Renal cortex interstitium (tissue), 15 donors: ENCODE measurements at places on chromosomes 12 and 14.
A peak's percentile ranks its signal among the peaks of the same experiment; 100 is the strongest.

DNA sequence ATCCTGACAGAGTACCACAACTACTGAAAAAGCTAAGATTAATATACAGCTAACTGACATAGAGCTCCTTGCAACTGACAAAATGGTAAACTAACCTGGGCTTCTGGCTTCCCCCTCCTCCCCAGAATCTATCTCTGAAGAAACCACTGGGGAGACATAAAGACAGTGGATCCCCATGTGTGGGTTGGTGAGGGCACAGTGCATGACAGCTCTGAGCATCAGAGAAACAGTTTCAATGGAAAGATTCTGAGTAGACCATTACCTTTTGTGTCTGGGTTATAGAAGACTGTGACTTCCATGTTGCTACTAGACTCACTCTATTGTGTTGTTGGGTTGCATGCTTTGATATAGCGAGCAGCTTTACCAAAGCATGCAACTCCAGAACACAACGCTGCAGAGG lies 247.4 kb downstream of the EFCAB11 start:
- no peak for DNase-seq

GRCh38 chr14:77442196-77442595 lies 15.2 kb downstream of the VIPAS39 start:
- no peak for DNase-seq

DNA sequence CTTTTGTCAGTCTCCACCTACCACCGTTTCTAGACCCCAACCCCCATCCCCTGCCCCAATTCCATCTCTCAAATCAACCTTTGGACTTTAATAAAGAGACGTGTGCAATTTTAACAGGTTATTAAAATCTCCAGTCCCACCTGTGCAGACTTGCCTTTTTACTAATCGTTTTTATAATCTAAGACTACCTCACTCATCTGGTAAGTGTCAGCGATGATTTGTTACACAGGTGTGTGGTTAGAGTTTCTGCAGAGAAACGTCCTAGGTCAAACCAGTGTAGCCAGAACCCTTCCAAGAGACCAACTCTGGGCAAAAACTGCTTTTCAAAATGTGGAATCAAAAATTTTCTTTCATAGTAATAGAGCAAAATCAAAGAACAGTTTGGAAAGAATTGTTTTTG lies 60.4 kb upstream of the PELI2 start:
- DNase-seq, result no peak

GRCh38 chr14:22748631-22749068 lies 17.8 kb upstream of the OXA1L start:
- no peak for DNase-seq

DNA sequence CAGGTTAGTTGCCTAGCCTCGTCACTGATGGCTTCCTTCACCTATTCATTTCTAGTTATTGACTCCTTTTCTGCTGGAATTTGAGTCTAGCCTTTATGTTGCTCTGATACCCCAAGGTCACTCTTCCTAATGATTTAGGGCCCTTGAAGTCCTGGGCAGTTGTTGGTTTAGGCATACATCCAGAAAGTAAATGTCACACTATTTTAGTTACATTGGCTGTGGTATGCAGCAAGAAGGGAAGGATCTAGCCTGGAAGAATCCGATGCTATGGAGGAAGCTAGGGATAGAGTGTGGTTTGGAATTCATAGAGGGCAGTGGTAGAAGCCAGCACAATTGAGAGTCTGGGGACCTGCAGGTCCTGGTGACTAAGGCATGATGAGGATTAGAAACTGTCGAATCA lies 38.0 kb downstream of the RGS6 start:
- no peak for DNase-seq

DNA sequence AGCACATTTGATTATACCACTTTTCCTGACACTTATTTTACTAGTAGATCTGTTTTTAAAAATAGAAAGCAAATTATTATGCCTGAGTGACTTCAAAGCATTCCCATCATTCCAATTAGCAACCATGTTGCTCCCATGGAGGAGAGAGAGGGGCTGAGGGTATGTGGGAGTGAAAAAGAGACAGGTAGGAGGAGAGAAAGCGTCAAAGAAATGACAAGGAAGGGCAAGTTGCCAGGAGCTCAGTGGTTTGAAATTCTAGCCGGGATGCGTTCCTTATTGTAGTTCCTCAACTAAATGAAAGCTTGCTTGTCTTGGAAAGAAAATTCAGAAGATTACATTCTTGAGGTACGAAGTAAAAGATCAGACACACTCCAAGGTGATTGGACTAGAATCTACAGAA lies 92.4 kb upstream of the PKP2 start:
- DNase-seq, result no peak

- no peak for DNase-seq
Measured at GRCh38 chr14:61188196-61188595, 92.9 kb downstream of the TMEM30B start.

DNA sequence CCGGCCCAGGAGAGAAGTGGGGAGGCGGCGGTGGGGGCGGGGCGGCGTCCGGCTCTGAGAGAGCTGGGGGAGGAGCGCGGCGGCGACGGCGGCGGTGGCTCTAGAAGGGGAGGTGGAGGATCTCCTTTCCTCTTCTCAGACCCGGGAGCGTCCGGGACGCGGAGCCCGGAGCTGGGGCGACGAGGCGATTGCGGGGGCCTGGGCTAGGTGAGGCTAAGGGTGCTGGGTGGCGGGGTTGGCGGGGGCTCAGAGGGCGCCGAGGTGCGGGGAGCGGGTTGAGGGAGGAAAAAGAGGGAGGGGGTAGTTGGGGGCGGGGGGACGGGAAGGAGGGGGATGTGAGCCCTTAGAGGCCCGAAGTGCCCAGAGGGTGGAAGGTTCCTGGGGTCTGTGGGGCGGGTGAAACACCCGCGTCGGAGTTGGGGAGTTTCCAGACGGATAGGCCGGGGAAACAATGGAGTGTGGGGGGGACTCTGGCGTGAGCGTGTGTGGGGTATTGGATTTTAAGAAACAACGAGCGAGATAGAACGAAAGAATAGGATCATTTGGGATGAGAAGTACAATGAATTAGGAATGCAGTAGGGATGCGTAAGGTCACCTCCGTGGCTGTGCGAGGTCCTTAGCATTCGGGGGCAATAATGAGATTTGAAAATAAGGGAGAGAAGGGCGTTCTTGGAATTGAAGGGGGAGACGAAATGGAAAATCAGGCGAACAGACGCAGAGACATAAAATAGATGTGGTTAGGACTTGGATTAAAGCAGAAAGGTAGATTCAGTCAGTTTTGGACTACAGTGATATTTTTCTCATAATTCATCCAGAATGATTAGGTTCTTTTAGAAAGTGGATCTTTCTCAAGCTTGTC lies at the start of gene SPATS2:
TSS of gene SPATS2 (plus strand) at position 82 of the 859 bp plus-strand sequence. CDS start 93,551 bp downstream, outside the sequence.
- no peak for DNase-seq

- no peak for DNase-seq
Measured at GRCh38 chr12:1435456-1435855, 158.9 kb downstream of the FBXL14 start.

DNA sequence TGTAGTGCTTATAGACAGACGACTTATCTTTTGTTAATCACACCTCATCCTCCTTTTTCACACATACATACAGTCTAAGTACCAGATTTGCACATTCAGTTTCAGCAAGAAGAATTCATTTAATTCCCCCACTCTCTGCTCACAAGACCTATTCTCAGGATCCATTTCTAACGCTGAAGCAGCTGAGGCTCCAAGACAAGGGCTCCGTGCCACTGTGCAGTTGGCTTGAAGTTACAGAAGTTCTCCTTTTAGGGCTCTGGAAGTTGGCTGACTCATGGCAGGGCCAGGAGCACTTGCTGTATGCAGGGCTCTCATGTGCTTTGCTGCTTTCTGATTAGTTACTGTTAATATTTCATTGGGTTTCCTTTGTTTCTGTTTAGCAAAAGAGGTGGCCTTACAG lies 1566.9 kb upstream of the TMEM132C start:
- no peak for DNase-seq

DNA sequence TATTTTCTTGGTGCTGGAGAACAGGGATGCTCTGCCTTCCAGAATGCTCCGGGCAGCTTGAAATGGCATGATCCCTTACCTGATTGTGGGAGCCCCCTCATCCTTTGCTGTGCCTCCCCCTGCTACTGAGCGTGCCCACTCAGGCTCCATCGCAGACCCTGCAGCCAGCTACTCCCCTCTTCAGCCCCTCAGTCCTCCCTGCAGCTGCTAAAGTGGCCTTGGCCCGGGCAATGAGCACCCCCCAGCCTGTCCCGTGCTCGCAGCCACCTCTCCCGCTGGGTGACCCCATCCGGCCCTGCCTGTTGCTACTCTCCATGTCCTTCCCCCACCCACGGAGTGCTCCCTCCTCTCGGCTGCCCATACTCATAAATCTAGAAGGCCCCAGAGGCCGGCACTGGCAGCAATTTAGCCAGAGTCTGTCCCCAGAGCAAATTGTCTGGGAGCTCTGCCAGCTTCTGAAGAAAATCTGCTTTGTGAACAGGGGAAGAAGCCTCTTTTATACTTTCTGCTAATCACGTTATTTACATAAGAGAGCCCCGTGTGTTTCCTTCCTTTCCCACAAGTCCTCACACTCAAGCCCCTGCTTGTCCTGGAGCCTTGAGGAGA lies 143.7 kb upstream of the FRMD6 start:
- DNase-seq, result peak; percentile 37

DNA sequence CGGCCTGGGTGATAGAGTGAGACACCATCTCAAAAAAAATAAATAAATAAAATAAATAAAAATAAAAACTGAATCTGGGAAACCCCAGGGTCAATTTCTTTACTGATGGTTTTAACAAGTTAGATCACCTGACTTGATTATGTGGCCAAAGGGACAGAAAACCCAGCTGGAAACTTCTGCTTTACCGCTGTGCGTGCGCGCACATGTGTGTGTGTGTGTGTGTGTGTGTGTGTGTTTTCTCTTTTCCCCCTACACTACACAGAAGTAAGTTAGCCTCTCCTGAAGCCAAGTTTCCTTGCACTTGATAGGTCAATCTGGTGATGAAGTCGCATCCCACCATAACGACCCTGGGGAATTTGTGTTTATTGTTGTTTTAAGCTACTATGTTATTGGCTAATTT lies 105.3 kb upstream of the AMN1 start:
- no peak for DNase-seq

- DNase-seq, result no peak
Measured at GRCh38 chr14:72549854-72550253, 344.0 kb downstream of the DPF3 start.

- DNase-seq, result no peak
Measured at GRCh38 chr12:10075451-10075850, 23.3 kb downstream of the CLEC1A start.

DNA sequence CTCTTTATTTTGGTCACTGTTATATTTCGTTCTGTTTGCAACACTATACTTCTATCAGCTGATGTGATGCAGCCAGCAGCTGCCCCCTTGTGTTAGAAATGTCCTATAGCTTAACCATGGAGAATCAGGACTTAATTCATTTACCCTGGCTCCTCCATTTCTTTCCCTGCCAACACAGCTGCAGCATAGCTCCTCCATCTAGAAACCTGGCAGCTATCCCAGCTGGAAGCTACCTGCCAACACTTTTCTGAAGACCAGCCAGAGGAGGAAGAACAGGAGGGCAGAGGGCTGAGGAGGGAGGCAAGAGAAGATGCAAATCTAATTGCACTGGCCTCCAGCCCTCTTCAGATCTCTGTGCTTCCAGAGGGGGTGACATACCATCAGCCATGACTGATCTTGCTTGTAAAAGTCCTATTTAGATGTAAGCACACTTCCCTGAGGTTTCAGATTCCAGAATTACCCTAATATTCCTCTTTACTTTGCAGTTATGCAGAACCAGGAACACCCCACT lies 156.8 kb upstream of the TMEM260 start:
- peak; percentile 45 for DNase-seq

DNA sequence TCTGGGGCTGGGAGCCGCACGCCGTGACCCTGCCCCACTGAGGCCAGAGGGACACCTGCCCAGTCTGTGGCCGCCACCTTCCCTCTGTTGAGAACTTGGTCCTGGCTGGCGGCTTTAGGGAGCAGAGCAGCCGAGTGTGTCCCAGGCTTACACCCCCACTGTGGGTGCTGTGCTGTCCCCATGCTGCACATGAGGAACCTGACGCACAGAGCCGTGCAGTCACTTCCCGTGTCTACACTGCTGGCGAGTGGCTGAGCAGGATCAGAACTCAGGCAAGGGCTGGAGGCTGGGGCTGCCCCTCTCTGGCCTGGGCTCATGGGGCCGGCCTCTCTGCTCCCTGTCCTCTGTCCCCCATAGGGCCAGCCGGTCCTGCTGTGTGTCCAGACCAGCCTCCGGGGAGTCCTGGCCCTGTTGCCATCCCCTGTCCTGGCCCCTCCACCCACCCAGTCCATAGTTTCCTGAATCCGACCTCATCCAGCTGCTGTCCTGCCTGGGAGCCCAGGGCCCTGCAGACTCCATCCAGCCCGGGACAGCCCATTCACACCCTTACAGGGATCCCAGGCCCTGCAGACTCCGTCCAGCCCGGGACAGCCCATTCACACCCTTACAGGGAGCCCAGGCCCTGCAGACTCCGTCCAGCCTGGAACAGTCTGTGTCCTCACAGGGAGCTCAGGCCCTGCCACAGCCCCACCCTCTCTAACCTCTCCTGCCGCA lies 10.3 kb downstream of the FBRSL1 start:
- DNase-seq, result no peak

DNA sequence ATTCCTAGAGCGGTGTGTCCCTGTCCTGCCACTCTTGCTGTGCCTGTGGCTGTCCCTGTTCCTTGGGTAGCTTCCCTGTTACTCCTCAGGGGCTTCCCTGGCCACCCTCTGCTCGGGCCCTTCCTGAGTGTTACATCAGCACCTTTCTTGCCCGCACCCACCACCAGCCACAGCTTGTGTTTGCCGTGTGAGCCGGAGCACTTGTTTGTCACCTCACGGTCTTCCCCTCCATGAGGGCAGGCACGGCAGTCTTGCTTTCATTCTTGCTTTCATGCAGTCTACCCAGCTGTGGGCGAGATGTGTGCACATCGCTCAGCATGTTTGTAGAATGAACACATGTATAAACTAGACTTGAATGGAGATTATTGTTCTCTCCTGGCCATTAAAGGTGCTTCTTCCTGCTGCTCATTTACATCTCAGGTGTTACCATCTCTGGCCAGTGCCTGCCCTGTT lies 42.0 kb downstream of the TRAF3 start:
- no peak for DNase-seq

- no peak for DNase-seq
Measured at GRCh38 chr14:90487031-90487430, 90.2 kb downstream of the CALM1 start.

GRCh38 chr14:72369106-72369505 lies 436.9 kb downstream of the RGS6 start:
- DNase-seq, result no peak

DNA sequence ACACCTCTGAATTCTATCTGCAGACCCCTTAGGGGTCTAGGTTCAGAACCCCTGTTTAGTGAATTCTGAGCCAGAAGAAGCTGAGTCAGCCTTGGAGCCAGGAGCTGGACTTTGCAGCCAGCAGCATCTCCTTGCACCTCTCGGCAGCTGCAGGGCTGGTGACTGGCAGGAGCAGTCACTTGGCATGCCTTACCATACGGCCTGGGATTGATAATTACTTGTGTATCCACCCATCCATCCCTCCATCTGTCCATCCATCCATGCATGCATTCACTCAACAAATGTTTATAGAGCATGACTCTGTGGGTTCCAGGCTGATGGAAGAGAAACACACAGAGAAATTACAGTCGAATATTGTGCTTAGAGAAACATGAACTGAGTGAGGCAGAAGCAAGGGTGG lies 67.5 kb upstream of the PRIMA1 start:
- no peak for DNase-seq

- peak; percentile 7 for DNase-seq
Measured at GRCh38 chr14:47278233-47278842, 397.1 kb downstream of the MDGA2 start.

- DNase-seq, result no peak
Measured at GRCh38 chr12:79482323-79482722, 208.4 kb downstream of the PAWR start.

- no peak for DNase-seq
Measured at GRCh38 chr12:80756875-80757274, 40.2 kb downstream of the MYF5 start.

GRCh38 chr12:3722368-3722767 lies 30.5 kb downstream of the CRACR2A start:
- no peak for DNase-seq

GRCh38 chr14:105702275-105702817 lies 176.0 kb downstream of the TMEM121 start:
- DNase-seq, result no peak
